ENCODE measurements at places on chromosomes 11 and 22.

DNA sequence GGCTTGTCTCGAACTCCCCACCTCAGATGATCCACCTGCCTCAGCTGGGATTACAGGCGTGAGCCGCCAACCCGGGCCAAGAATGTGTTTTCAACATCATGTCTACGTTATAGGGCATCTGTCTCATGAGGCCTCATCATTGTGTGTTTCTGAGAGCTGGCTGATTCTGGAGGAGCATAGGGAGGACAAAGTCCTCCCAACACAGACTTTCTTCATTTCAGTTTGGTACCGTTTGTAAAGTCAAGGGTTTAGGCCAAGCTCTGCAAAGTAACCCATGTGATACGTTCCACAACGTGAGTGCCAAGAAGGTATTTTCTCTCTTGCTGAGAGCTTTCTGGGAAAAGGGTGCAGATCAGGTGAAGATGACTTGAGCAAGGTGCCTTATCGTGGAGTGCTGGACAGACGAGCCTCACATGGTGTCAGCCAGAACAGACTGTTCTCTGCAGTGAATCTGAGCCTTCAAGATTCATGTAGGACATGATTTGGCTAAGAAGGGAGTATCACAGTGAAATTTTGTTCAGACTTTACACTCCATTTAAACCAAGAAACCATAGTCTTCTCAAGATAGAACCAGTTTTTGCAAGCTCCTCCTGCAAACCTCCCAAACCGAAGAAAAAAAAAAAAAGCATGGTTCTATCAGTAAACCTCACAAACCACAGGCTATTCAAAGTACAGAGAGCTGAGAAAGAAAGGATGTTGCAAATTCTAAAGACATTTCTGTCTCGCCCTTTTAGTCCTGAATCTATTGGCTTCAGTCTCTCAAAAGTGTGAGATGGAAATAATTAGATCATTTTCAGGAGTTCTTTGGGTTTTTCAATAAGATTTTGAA, 71.7 kb downstream of the DBX1 start:
- no peak for DNase-seq

- DNase-seq = no peak
These were observed 31.5 kb upstream of the CCDC188 start for GRCh38 chr22:20182365-20182764.

- DNase-seq = no peak
These were observed 38.0 kb downstream of the TMEM123 start for GRCh38 chr11:102414559-102414958.

GRCh38 chr11:4654635-4655369, 11.0 kb downstream of the OR51E1 start:
- no peak for DNase-seq

DNA sequence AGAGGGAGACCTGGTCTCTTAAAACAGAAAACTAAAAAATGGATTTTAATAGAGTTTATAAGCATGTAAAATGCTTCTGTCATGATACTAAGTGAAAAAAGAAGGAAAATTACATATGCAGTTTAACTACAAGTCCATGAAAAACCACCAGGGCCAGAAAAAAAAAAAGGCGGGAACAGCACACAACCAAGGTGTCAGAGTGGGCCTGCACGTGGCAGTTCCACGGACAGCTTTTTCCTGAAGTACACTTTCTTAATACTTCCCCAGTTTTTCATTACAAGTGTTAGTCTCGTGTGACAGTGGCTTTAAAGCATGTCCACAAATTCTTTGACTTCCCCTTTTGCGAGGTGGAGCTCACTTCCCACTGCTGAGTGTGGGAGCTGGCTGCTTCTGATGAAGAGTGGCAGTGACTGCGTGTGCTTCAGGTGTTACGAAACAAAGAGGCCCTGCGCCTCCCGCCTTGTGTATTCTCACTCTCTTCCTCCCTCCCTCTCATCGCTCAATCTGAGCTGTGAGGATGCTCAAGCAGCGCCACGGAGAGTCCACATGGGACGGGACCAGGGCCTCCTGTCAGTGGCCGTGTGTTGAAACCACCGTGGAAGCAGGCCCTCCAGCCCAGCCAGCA, 16.4 kb downstream of the PPM1F start:
- DNase-seq = no peak

GRCh38 chr11:79742176-79742575, 301.3 kb upstream of the TENM4 start:
- DNase-seq = no peak

DNA sequence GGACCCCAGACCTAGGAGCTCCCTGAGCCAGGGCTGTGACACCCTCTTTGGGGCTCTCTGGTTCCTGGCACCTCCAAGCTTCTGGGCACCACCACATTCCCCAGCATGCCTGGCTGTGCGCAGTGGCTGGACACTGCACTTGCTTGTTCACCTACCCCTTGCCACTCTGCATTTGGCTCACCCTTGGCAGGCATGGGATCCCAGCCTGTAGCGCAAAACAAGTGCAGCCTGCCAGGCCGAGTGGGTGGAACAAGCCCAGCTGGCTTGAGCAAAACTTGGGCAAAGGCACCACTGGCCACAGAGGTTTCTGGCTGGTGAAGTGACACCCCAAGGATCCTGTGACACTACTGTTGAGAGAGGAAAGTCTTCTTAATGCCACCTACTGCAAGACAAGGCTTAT, 57.3 kb downstream of the CCDC34 start:
- DNase-seq = no peak

- peak; percentile 3 for DNase-seq
These were observed 2.8 kb upstream of the OR51M1 start for GRCh38 chr11:5380740-5381342.

DNA sequence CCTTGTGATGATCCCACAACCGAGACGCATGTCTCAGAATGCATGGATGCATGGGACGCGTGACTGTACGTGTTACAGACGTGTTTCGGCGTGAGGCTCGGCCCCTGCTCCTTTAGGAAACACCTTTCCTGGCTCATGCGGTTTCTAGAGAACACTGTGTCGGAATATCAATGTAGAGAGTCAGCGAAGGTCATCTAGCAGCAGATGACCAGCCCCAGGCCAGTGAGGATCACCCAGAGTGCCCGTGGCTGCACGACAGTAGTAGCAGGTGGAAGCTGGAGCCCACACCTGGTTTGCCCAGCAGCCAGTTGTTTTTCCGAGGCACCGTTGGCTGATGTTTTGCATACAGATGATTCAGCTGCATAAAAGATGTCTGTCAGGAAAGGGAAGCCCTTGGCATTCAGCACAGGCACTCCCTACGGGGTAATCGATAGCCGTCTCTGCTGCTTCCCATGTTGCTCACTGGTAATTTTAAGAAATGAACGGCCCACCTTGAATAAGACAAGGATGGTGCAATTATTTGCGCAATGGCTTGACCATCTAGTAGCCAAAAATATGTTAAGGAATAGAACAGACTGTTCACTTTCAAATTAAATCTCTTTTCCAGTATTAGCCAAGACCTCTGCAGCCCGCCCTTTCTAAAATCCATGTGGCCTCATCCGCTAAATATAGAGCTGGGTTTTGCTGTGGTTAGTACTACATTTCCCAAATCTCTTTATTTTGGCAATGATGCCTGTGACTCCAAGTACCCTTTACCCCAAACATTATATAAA, 1.1 kb upstream of the CLTCL1 start:
- DNase-seq = no peak

DNA sequence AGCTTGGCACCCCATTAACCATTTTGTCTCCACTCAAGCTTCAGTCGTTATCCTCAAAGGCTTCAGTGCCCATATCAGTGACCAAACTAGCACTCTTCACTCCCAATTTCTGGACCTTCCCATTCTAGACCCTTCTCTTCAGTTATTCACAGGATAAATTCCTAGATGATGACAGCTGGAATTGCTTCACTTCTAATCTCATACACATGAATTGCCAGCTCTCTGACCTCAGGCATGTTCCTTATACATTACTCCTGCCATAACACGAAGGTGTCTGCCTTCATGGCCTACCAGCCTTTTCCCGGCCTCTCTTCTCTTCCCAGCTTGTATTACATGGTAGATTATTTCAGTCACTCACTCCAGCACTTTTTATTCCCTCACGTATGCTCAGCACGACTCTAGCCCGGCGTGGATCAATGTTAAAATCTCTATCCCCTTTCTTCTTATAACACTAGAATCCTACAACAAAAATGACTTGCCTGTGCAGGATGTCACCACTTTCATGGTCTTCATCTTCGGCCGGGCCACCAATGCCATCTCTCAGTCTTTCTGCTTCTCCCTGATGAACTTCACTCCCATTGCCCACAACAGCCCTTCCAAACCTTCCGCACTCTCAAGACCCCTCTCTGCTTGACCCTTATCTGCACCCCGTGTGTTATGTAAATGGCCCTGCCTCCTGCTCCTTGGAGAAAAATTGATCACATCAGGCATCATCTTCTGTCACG, 36.9 kb downstream of the EIF3F start:
- no peak for DNase-seq

DNA sequence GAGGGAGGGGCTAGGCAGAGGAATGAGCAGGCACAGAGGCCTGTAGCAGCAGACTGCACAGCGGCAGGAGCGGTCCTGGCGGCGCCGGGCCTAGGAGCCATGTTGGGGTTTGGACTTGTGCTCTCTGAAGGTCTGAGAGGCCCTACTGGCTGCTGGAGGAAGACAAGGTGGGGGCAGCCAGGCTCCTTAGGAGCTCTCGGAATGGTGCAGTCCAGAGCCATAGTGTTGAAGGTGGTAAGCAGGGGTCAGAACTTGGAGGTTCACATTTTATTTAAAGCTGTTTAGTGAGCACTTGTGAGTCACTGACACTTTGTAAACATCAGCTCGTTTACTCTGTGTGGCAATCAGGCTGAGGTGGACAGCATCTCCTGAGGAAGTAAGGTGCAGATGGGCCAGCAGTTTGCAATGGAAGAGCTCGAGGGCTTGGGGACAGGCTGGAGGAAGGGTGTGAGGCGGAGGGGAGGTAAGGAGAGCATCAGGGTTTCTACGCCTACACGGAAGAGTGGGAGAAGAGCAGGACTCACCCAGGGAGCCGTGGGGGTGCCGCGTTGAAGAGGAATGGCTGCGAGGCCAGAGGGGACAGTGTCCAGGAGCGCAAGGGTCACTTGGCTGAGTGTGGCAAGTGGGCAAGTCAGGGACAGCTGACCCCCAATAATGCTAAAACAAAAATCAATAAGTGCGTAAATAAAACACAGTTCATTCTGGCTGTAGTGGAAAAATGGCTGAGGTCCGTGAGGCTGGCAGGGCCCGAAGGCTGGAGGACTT, 10.0 kb upstream of the TMEM191C start:
- no peak for DNase-seq

GRCh38 chr11:76802621-76803020, 19.5 kb downstream of the TSKU start:
- no peak for DNase-seq

DNA sequence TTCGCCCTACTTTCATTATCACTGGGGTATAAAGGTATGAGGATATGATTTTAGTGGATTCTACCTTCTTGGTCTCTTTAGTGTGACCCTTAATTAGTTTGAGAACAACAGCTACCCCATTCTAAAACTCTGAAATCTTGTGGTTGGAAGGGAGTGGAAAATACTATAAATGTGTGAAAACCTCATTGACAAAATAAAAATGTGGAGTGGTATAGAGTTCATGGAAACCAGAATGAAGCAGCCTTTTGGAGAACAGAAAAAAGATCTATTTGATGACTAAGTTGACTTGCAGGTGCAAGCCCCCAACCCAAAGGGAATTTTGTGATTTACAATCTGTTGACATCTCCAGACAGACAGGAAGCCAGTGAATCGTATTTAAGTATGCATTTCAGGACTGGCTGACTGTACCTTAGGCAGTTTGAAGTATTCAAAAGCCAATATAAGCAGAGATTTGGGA, 75.8 kb downstream of the GAS2 start:
- DNase-seq = no peak

DNA sequence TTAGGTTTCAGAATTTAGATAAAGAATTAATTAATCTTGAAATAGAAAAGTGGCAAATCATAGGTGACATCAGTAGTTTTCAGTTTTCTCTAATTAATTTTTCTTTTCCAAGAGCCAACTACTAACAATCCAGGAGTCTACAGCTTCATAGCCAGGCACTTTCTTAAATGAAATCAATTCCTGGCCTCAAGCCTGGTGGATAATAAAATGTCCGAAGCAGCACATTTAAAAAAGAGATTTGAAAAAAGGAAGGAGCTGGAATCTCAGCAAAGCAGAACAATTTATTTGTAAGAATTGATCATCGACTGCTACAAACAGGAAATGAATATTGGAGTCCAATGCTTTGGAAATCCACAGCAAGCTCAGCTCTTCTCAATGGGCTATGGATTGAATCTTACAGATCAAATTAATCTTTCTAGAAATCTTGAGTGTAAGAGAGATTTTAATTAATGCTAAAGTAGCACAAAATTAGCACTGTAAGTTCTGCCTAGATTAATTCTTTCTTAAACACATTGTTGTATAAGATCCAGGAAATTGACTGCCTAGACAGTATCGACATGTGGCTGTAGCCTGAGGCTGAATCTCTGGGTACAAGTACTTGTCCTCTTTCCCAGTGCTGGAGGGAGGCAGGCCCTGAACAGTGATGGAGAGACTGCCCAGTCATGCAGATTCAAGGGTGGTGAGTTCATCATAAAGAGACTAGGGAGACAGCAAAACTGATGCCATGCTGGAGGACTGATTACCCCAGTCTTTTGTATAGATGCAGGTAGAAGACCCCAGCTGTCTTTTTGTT, 167.8 kb upstream of the POU2AF2 start:
- no peak for DNase-seq

GRCh38 chr11:128467041-128467440, 120.3 kb downstream of the ETS1 start:
- DNase-seq = no peak

DNA sequence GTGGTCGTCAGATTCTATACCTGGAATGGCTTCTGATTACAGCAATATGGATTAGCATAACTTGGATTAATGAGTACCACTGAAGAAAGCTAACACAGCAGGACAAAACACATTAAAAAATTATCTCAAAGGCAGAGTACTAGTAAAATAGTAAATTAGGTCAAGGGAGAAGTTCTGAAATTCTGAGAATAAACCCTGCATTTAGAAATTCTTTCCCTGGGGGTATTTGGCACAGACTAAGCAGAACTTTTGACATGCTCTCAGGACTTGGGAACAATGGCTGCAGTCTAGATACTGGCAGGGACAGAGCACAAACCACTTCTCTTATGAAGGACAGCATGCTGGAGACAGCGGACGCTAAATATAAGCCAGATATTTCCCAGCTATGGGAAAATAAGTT, 85.6 kb upstream of the GRIA4 start:
- DNase-seq = no peak

GRCh38 chr11:84164728-84165127, 878.6 kb upstream of the CCDC90B start:
- DNase-seq = no peak

DNA sequence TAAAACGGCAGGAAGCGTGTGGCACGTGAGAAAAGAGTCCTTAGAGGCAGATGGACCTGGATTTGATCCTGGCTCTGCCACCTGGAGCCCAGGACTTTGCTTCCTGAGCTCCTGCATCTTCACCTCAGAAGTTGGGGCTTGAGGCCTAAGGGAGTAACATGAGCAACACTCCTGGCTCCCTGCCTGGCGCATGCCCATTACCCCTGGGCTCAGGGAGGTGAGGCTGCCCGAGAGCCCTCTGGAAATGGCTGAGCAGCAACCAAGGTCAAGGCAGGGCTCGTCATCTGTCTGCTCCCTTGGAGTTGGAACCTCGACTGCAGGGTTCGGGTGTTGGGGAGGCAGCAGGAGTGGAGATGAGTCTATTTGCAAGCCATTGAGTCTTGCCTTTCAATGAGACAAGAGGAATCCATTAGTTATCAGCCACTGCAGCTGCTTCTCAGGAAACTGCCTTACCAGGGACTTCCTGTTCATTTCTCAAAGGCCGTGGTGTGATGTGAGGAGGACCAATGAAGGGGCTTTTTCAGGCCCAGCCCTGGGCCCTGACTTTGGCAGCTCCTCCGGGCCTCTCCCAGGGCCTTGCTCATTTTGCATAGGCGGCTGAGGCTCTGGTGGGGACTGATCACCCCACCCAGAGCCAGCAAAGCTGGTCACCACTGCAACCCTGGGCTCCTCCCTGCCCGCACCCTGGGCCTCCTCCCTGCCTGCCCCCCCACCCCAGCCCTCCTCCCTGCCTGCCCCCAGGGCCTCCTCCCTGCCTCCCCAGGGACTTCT, 6.4 kb downstream of the FADS2 start:
- DNase-seq = no peak

Measured in NCI-H1417 treated with DMSO at 0.1 percent for 48 hours (cell line).